ENCODE measurements at places on chromosomes 6 and 20.
A peak's percentile ranks its signal among the peaks of the same experiment; 100 is the strongest.

GRCh38 chr6:145631374-145631773, 103.9 kb downstream of the EPM2A start:
- DNase-seq: no peak

DNA sequence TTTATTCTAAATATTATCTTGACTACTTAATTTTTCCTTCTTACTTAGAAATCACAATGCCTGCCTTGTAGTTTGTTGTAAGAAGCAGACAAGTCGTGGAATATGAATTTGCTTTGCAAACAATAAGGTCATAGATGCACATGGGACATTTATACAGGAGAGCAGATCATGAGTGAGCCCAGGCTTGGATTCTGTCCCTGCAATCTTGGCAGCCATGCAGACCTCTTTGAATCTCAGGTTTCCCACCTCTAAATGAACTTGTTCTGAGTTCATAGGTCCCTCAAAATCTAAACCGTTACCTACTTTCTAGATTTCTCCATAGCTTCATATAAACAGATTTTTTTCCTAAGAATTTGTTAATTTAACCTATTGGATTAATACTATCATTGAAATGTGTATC, 19.5 kb downstream of the KIAA0408 start:
- no peak for DNase-seq

GRCh38 chr6:71080826-71081225, 124.0 kb upstream of the B3GAT2 start:
- DNase-seq: no peak

GRCh38 chr20:19860737-19861136, 102.7 kb downstream of the RIN2 start:
- DNase-seq: no peak

DNA sequence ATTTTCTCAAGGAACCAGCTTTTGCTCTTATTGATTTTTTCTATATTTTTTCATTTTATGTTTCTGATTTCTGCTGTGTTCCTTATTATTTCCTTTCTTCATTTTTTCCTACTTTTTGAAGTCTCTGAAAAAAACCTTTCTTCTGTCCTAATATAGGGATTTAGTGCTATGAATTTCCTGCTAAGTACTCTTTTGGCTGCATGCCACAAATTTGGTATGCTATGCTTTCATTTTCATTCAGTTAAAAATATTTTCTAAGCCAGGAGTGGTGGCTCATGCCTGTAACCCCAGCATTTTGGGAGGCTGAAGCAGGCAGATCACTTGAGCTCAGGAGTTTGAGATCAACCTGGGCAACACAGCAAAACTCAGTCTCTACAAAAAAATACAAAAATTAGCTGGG, 30.6 kb downstream of the SIRPD start:
- DNase-seq: no peak

- no peak for DNase-seq
These were observed 54.7 kb upstream of the PDE7B start for GRCh38 chr6:135796643-135797305.

- no peak for DNase-seq
These were observed 46.9 kb downstream of the GINS1 start for GRCh38 chr20:25454153-25454900.

- DNase-seq: no peak
These were observed 243.3 kb downstream of the SOX4 start for GRCh38 chr6:21836772-21837425.

DNA sequence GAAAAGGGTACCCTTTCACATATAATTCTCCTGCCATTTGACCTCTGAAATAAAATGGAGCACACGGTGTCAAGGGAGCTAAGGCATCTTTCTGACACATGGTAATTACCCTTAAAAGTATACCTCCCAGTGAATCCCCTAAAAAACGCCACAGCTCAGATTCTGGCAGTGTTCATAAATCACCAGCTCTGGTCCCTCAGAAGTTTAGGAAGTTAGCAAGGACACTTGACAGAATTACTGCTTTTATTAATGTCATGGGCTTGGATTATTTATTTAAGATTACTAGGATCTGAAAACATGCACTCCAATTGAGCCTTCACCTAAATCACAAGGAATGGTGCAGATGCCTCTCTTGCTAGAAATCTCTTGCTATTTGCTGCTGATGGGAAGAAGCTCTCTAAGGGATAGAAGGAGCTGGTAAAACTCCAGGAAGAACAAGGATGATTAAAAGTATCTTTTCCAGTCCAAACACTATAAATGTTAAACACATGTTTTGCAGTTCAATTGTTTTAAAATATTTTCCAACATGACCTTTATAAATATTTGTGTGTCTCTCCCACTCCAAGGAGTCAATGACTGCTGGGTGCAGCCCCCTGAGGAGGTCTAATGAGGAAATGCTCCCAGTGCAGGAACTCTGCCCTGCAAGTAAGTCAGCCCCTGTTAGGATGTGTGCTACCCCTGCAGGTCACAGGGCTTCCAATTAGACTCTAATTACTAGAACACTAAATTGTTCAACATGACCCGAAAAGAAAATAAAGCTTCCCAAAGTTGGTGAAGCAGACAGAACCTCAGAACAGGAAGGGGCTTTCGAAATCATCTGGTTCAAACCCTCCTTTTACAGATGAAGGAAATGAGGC, 230.3 kb downstream of the TFAP2A start:
- no peak for DNase-seq

GRCh38 chr20:34753706-34754461, 49.7 kb downstream of the TP53INP2 start:
- DNase-seq: no peak

GRCh38 chr20:36251426-36251825, 15.1 kb downstream of the AAR2 start:
- DNase-seq: no peak

DNA sequence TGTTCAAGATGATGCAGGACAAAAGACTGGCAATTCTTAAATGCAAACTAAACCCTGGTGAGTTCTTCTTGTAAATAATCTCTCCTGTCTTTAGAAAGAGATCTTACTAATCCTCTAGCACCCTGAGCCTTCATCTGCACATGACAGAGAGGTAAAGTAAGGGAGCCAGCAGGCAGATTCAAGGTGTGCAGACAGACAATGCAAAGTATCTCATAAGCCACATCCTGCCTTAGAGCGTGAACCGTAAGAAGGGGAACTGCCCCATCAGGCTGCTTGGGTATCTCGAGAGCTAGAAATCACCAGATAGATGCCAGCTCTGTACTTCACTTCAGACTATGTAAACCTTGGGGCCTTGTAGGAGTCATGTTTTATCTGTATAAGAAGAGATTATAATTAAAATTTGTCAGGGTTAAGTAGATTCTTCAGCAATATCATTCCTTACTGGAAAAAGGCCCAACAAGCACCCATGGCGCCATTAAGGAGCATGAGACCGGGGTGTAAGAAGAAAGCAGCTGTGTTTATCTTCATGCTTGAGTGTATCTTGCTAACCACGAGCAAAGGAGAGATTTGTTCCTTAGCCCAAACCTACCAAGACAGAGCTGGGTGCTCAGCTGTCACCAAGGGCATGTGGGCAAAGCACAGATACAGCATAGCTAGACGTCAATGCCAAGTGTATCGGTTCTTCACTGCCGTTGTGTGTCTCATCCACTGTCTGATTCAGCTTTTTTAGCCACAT, 24.4 kb downstream of the CNR1 start:
- DNase-seq: no peak

GRCh38 chr6:103734016-103734415, 1125.7 kb downstream of the HACE1 start:
- no peak for DNase-seq

DNA sequence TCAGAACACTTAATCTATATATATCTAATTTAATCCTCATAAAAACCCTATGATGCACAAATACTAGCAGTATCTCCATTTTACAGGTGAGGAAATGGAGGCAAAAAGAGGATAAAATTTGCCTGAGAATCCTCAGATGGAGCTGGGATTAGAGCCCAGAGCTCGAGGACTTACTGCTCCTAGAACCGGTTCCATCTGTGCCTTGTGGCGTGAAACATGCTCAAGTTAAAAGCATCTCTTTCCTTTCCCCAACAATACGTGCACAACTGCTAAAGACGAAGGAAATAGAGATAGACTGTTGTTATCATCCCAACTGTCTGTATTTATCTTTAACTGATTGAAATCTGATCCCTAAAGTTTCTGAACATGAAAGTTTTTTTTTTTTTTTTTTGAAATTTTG, 367.6 kb upstream of the SOX4 start:
- no peak for DNase-seq

DNA sequence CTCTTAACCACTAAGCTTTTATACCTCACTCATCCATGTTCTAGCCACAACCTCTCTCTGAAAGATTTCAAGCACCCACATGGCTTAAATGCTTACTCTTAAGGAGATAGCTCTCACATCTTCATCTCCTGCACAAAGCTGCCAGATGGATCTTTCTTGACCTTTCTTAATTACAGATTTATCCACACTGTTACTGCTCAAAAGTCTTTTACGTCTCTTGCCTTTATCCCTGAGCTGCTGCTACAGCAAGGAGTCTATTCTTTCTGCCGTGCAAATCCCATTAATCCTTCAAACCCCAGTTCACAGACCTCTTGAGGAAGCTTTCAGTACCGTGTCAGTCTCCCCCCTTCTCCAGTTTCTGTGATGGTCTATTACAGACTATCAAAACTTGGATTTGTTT, 54.6 kb downstream of the B4GALT5 start:
- DNase-seq: peak; percentile 27

- no peak for DNase-seq
These were observed 100.4 kb downstream of the JAG1 start for GRCh38 chr20:10573273-10573950.

All from D721Med (cell line).